ENCODE measurements at places on chromosomes 2 and 18.

GRCh38 chr18:57004366-57005121 is 142.3 kb upstream of the BOD1L2 start:
- no peak for DNase-seq

GRCh38 chr2:218648088-218648786 is 11.2 kb downstream of the ZNF142 start:
- DNase-seq: no peak

- DNase-seq: no peak
Measured at GRCh38 chr2:60490441-60490840, 63.0 kb downstream of the BCL11A start.

- no peak for DNase-seq
Measured at GRCh38 chr18:24138409-24138788, 463 bp upstream of the CABYR start.

GRCh38 chr2:27255187-27255586 is 7.7 kb downstream of the SLC30A3 start:
- no peak for DNase-seq

DNA sequence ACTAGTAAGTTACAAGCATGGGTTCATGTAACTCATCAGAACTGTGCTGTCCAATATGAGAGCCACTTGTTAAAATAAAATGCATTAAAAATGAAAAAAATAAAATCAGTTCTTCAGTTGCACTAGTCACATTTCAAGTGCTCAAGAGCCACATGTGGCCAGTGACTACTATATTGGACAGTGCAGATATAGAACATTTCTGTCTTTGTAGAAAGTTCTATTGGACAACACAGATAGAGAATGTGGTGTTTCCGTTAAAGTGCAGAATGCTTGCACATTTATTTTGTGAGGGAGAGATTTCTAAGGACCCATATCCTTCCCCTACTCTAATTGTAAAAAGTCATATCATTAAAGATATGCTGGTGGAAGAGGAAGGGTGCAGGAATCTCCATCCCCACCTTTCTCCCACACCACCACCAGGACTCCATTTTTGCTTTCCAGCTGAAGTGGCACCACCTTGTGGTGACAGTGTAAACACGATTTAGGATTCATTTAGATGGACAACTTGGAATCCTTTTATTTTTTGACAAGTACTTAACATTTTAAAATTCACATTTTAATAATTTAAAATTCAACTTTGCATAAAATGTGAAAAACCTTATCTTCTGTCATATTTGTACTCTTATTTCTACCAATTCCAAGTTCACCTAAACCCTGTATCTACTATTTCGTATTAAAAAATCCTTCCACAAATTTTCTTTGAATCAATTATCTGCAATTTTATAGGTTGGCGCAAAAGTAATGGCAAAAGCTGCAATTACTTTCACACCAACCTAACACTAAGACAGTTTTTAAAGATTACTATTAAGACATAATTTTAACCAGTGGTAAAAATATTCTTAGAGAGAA is 9.4 kb upstream of the CD302 start:
- peak; percentile 17 for DNase-seq

DNA sequence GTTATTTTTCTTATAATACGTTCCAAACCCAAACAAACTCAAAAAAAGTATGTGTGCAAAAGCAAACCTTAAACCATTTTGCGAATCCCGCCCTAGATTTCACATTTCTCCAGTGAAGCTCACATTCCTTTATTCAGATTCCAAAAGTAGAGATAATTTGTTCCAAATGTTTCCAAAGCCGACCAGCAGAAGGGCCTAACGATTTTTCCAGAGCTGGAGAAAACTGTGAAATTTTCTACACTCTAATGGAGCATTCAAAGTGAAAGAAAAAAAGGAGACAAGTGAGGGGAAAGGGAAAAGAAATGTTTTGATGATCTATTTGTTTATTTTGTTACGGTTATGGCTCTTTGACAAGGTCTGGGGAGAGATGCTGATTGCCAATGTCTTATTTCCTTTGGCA is 286.5 kb upstream of the SLC14A2 start:
- no peak for DNase-seq

DNA sequence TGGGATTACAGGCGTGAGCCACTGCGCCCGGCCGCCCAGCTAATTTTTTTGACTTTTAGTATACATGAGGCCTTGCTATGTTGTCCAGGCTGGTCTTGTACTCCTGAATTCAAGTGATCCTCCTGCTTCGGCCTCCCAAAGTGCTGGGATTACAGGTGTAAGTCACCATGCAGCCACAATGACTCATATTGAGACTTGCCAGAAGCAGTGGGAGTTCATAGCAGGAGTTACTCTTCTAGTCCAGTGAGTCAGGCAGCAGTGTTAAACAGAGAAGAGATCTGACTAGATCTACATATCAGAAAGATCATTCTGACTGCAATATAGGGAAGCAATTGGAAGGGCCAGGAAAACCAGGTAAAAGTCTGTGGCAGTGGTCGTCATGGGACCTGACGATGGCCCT is 1.5 kb upstream of the FLACC1 start:
- no peak for DNase-seq

DNA sequence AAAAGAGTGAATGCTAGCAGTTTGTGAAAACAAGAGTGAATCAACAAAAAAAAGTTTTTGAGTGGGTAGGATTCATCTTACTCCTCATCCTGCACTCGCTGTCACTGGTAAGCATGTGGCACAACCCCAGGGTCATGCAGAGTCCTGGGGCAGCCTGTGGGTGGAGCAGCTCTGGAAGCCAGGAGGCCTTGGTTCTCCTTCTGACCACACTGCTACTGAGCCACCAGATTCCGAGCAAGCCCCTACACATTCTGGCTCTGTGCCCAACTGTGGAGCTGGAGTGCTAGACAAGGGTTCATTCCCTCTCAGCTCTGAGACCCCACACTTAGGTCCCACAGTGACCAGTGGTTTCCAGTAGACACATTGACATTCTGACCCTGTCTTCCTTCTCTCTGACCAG is 670.6 kb downstream of the BCL11A start:
- no peak for DNase-seq

GRCh38 chr2:7962161-7962560 is 719.7 kb upstream of the ID2 start:
- no peak for DNase-seq

- no peak for DNase-seq
Measured at GRCh38 chr2:219572237-219573001, at the start of gene INHA. Gene INHA (plus strand): TSS chr2:219572310. CDS start chr2:219572375, 65 bp downstream.

DNA sequence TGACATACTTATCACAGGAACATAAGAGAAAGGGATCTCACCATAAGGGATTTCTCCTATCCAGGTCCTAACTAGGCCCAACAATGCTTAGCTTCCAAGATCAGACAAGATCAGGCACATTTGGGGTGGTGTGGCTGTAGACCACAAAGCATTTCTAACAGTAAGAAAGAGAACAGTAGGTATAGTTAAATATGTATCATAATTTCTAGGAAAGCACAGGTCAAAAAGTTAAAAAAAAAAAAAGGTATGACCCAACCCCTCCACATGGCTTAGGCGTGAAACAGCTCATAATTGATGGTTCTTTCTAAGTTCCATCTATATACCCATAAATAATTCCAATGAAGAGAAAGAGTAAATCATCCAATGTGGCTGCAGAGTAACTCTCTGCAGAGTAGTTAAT is 6.9 kb downstream of the PRKD3 start:
- DNase-seq: no peak

DNA sequence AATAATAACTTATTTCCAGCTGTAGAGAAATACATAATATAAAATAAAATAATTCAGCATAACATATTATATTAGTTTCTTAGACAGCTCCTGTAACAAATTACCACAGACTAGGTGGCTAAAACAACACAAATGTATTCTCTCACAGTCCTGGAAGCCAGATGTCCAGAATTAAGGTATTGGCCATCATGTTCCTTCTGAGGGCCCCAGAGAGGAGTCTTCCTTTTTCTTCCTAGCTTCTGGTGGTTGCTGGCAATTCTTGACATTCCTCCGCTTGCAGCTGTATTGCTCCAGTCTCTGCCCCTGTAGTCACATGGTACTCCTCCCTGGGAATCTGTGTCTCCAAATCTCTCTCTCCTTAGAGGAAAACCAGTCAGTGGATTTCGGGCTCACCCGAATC is 146.8 kb downstream of the RBM43 start:
- DNase-seq: no peak

DNA sequence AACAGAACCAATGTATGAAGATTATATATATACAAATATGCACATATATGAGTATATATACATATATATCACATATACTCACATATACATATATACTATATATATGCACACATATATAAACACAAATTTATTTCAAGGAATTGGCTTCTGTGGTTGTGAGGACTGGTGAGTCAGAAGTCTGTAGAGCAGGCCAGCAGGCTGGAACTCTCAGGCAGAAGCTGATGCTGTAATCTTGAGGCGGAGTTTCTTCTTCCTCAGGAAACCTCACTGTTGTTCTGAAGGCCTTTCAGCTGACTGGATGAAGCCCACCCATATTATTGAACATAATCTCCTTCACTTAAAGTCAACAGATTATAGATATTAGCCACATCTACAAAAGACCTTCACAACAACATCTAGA is 143.9 kb upstream of the CREB1 start:
- no peak for DNase-seq

DNA sequence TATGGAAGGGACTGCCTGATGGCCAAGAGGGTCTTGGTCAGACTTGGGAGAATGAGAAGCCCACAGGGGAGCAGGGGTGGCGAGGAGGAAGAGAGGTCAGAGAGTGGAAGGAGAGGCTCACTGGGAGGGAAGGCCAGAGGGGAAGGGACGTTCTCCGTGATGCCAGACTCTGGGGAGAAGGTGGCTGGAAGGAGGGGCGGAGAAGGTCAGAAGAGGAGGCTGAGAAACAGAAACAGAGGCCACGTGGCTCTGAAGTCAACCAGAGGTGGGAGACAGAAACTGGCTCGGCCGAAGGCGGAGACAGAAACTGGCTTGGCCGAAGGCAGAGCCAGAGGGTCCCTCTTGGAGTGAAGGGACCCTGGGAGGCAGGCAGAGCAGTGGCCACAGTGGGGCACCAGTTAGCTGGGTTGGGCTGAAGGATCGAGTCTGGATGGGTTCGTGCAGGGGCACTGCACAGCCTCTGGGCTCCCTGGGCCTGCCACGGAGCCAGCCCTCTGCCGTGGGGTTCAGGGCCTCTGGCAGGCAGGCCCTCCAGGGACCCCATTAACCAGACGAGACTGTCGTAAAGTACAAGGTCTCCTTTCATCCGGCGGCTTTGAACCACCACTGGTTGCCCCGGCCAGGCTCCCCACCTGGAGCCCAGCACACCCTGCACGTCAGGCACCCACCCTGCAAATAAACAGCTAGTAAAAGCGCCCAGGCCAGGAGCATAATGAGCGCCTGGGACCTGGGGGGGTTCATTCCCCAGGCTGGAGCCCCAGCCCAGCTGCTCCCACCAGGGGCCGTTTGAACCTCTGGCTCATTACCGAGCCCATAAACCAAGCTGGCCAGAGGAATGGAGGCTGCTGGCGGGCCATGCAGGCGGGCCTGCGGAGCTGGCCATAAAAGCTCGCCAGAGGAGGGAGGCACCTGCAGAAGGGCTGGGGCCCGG is 218.8 kb downstream of the DYSF start:
- no peak for DNase-seq

- DNase-seq: no peak
Measured at GRCh38 chr2:24809316-24810007, 16.2 kb downstream of the CENPO start.

Data from NCI-H2171 (cell line).